ENCODE measurements at places on chromosomes 11 and 22. TPM values are rescaled to one million over a fixed set of nuclear protein-coding genes. Genes with fewer than 3 reads are reported as not detected.
A peak's percentile ranks its signal among the peaks of the same experiment; 100 is the strongest.

DNA sequence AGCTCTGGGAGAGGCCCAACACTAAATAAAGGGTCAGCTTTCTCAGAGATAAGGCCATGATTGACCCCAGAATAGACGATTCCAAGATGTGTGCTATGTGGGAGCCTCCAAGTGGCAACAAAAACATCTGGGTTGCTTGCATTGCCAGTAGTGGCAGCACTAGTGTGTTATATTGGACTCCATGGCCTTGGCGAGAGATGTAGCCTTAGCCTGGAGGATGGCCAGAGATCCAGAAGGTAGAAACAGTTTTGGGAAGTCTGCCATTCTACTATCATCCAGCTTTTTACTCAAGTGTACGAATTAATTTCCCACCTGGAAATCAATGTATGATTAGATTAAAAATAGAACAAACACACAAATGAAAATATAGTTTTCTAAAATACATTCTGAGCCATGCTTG, 3.0 kb downstream of the OR8D4 start:
- H3K4me3 ChIP-seq: no peak overlapping the region
- H3K27me3 ChIP-seq: no peaks in the 10 kb centered on the region
- no peaks in the 10 kb centered on the region for H3K36me3 ChIP-seq

- DNase-seq: peak; percentile 43
- H3K4me1 ChIP-seq: no peaks in the 10 kb centered on the region
- no peaks in the 10 kb centered on the region for H3K27me3 ChIP-seq
Measured at GRCh38 chr11:1082728-1083620, 8.3 kb downstream of the MUC2 start.

GRCh38 chr11:46513934-46514342, 79.9 kb downstream of the AMBRA1 start:
- no peak overlapping the region for H3K27ac ChIP-seq
- H3K4me1 ChIP-seq: peaks cover 8% of the 10 kb centered on the region
- no peaks in the 10 kb centered on the region for H3K27me3 ChIP-seq
- H3K36me3 ChIP-seq: no peaks in the 10 kb centered on the region
- DNase-seq: peak; percentile 32
- H3K4me3 ChIP-seq: no peak overlapping the region

DNA sequence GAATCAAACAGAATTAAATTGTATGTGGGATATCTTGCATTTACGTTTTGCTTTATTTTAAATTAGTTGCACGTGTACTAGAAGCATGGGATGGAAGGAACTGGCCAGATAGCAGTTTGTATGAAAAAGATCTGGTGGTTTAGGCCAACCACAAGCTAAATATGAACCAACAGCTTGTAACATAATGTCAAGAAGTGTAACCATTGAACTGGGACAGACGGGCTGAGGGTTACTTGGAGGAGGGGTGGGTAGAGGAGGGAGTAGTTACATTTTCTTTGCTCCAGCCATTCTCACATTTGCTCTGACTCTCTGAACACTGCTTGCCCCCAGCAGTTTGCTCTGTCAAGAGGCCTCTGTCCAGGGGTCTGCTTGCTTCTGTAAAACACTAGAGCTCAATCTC, 31.7 kb upstream of the CXCR5 start:
- no peak overlapping the region for H3K27ac ChIP-seq
- no peaks in the 10 kb centered on the region for H3K36me3 ChIP-seq
- peaks cover 10% of the 10 kb centered on the region for H3K4me1 ChIP-seq
- DNase-seq: no peak
- no peaks in the 10 kb centered on the region for H3K27me3 ChIP-seq
- no peak overlapping the region for H3K4me3 ChIP-seq

DNA sequence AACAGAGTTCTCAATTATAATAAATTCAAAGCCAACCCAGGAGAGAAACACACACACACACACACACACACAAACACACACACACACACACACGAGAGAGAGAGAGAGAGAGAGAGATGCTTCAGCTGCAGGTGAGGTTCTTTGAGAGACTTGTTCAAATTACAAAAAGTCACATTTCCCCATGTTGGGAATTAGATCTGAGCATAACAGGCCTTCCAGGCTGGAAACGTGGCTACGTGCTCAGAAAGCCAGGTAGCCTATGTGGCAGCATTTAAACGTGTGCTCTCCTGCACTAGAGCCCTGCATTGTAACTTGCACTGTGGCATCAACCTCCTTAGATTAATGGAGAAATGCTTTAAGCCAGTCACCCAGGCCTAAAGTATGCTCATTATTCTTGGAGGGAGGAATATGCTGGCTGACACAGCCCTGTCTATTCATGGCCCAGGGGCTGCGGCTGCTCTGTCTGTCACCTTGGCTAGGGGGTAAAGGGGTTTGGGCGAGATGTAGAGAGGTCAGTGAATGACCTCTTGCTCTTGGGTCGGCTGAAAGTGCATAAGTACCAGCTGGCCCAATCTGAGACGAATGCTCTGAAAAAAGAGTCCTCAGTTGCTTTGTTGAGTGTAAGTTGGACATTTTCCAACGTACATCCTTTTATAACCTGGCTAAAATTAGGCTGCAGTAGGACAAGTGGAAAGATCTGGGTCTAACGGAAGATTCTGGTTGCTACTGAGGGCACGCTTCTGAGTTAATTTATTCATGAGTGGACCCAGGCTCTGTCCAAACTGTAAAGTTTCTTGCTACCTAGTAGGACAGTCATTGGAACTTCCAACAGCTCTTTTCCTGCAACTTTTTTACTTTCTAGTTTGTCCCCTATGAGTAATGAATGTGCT, 171.1 kb upstream of the SEZ6L start:
- peaks cover 7% of the 10 kb centered on the region for H3K4me1 ChIP-seq
- DNase-seq: no peak
- no peaks in the 10 kb centered on the region for H3K27me3 ChIP-seq
- H3K27ac ChIP-seq: no peak overlapping the region
- H3K36me3 ChIP-seq: peaks cover 74% of the 10 kb centered on the region
- no peak overlapping the region for H3K4me3 ChIP-seq

- no peaks in the 10 kb centered on the region for H3K27me3 ChIP-seq
- H3K4me3 ChIP-seq: peak overlapping the region; percentile 56
- H3K36me3 ChIP-seq: no peaks in the 10 kb centered on the region
- H3K27ac ChIP-seq: peak overlapping the region; percentile 89
- no peak for DNase-seq
- H3K4me1 ChIP-seq: peaks cover 73% of the 10 kb centered on the region
Measured at GRCh38 chr11:120400564-120401364, 64.6 kb downstream of the ARHGEF12 start.

DNA sequence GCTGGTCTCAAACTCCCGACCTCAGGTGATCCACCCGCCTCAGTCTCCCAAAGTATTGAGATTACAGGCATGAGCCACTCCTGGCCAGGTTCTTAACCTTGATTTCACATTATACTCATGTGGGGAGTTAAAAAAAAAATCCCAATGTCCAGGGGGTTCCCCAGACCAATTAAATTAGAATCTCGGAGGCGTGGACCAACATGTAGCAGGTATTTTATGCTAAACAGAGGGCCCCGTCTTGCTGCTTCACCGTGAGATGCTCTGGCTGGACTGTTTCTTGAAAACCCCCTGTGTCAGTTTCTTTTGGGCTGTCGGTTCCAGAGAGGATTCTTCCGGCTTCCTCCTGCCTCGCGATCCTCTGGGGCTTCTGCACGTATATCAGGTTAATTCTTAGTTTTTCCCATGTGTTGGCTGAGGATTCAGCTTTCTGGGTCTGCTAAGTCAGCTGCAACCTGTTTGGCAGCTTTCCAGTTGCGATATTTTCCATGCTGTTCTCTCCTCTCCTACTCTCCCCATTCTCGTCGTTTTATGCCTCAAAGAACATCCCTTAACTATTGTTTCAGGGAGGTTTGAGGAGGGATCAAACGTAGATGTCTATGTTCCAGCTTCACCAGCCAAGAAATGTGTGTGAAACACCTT, 50.6 kb upstream of the ACCSL start:
- no peaks in the 10 kb centered on the region for H3K27me3 ChIP-seq
- no peaks in the 10 kb centered on the region for H3K36me3 ChIP-seq
- H3K4me3 ChIP-seq: no peak overlapping the region
- no peak for DNase-seq
- no peak overlapping the region for H3K27ac ChIP-seq

LMNTD2 gene
- total RNA-seq: not detected

GRCh38 chr11:116973270-116973669, 125.0 kb downstream of the SIK3 start:
- no peak for DNase-seq
- H3K27me3 ChIP-seq: no peaks in the 10 kb centered on the region
- peaks cover 17% of the 10 kb centered on the region for H3K4me1 ChIP-seq

DNA sequence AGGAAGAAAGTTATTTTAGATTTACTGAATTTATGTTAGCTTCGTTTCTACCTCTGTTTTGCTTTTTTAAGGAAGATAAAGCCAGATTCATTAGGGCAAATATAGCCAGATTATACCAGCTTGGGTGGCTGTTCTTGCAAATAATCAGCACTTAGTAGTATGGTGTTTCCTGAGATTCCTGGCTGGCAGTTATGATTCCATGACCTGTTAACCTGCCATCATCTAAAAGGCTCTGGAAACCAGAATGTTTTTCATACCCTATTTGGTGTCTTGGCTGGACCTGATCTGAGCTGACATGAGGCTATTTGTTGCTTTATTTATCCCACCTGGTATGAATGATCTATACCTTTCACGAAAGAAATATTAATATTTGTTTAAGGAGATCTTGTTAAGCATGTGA, 82.7 kb upstream of the HORMAD2 start:
- peaks cover 31% of the 10 kb centered on the region for H3K4me1 ChIP-seq
- no peak overlapping the region for H3K4me3 ChIP-seq
- DNase-seq: no peak
- no peaks in the 10 kb centered on the region for H3K36me3 ChIP-seq
- H3K27ac ChIP-seq: no peak overlapping the region

SCO2 gene
- not detected for total RNA-seq

- H3K27me3 ChIP-seq: no peaks in the 10 kb centered on the region
- H3K36me3 ChIP-seq: no peaks in the 10 kb centered on the region
- no peak overlapping the region for H3K27ac ChIP-seq
- H3K4me1 ChIP-seq: no peaks in the 10 kb centered on the region
- no peak for DNase-seq
- H3K4me3 ChIP-seq: no peak overlapping the region
Measured at GRCh38 chr11:89477175-89477574, 14.0 kb downstream of the NOX4 start.

SCN2B gene
- total RNA-seq: 6.6 TPM

DNA sequence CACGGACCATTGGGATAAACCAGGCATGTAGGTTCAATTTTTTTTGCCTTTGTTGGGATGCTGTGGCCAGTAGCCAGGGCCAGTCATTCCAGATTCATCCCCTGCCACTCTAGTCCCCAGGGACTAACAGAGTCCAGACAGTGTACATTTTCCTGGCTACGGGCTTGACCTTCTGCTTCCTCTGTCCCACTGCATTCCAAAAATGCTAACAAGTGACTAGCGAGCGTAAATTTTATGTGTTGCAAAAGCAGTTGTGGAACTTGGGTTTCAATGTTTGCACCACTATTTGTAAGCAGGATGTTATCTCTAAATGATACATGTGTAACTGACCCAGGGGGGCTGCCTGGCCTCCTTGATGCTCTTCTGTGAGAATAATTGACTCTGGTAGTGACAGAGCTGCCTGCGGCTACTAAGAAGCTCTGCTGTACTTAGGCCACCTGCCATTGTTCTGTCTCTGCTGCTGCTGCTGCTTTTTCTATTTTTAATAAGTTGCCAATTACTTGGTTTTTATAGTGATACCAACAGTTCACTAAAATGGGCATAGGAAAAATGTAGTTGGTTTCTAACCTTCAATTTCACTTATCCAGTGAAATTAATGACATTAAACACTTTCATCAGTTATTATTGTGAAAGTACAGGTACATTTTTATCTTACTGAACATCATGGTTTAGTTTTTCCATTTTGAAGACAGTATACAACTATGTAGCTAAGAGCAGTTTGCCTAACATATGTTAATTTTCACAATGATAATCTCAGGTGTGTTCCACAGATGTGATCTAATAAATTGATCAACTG, 26.8 kb downstream of the TNRC6B start:
- no peak overlapping the region for H3K4me3 ChIP-seq
- H3K27me3 ChIP-seq: no peaks in the 10 kb centered on the region
- peak overlapping the region; percentile 54 for H3K27ac ChIP-seq
- H3K36me3 ChIP-seq: no peaks in the 10 kb centered on the region
- H3K4me1 ChIP-seq: peaks cover 64% of the 10 kb centered on the region
- peak; percentile 34 for DNase-seq

- H3K4me1 ChIP-seq: peaks cover 39% of the 10 kb centered on the region
- no peak overlapping the region for H3K27ac ChIP-seq
- no peak for DNase-seq
- peak overlapping the region; percentile 75 for H3K4me3 ChIP-seq
Measured at GRCh38 chr11:43579171-43579918, 101.2 kb upstream of the HSD17B12 start.
